Thoracic aorta (tissue), 2 donors: ENCODE measurements at places on chromosomes 11 and 22.

DNA sequence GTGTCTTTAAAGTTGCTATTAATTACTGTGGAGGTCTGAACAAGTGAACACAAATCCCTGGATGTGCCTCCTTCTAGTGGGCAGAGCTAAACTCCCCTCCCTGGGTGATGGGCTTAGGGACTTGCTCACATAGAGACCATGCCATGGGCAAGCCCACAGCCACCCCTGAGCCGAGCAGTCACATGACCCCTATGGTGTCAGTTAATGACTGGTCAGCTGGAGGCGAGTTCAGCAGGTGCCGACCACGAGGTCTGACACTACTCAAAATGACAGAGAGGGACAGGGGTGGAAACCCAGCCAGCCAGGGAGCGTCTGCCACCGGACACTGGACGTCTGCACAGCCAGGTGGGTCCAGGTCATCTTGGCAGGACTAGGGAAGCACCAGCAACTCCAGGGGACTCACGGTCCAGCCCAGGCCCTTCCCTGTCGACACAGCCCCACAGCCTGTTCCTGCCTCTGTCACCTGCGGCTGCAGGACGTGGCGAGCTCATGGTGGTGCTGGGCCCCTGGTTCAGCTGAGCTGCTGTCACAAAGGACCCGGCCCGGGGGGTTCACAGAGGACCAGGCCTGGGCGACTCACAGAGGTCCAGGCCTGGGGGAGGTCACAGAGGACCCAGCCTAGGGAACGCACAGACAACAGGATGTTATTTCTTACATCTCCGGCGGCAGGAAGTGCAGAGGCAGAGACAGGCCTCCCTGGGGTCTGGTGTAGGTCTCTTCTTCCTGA is 135.0 kb downstream of the BRD1 start:
- no peak for DNase-seq

GRCh38 chr11:72793076-72793424 is 797 bp downstream of the STARD10 start:
- DNase-seq: no peak

GRCh38 chr11:8658321-8659057 is 24.0 kb downstream of the TRIM66 start:
- no peak for DNase-seq

GRCh38 chr22:37187891-37188761 is at the start of gene C1QTNF6:
Gene C1QTNF6, minus strand, starts transcription at chr22:37188247. Its CDS starts 34 bp downstream, at chr22:37188213.
- no peak for DNase-seq

- no peak for DNase-seq
Observed at GRCh38 chr11:15189641-15190365, 75.1 kb downstream of the INSC start.

- DNase-seq: no peak
Observed at GRCh38 chr11:72740060-72740424, 12.2 kb downstream of the ARAP1 start.

GRCh38 chr11:88345408-88345807 is 7.9 kb upstream of the CTSC start:
- DNase-seq: no peak

DNA sequence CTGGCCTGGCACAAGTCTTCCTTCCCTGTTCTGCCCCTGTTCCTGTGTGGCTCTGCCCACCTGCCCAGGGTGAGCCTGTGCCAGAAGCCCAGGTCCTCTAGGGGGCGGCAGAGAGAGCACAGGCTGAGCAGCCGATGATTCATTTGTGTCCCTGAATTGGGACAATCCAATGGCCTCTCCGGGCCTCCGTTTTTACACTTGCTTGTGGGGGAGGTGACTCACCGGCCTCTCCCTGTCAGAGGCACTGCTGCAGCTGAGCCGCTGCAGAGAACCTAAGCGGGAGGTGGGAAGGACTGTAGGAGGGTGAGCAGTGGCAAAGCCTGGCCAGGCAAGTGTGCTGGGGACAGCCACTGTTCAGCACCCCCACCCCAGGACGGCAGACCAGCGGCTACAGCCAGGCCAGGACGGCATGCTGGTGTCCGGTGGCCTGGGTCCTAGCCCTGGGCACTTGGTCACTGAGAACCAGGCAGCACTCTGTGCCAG is 65.2 kb upstream of the LMO1 start:
- peak; percentile 12 for DNase-seq

DNA sequence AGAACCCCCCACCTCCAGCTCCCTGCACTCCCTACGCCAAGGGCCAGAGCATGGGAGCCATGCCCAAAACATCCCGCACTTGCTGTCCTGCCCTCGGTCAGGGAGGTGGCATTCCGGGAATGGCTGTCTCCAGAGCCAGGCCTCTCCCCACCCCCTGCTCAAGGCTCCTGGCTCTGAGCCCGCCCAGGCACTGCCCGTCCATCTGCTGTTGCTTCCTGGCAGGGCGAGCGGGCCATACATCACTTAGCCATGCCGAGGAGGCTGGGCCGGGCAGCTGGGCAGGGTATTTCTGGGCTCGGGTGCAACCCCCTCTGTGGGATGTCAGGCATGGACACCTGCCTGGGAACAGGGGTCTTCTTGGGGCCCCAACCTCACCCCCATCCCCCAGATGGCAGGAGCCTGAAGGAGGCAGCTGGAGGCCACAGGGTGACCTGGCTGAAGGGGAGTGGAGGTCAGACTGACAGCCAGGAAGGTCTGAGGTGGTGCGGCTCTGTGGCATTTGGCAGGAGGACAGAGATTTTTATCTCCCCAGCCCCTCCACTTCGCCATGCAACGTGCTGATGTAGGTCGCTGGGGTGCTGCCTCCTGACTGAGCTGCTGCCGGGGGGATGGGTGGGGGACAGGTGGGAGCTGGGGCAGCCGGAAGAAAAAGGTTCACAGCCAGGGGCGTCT is 8.7 kb upstream of the CABP7 start:
- no peak for DNase-seq

GRCh38 chr11:2862395-2863275 is 22.9 kb downstream of the CDKN1C start:
- DNase-seq: no peak

GRCh38 chr11:10400856-10401255 is 54.2 kb upstream of the AMPD3 start:
- DNase-seq: no peak

DNA sequence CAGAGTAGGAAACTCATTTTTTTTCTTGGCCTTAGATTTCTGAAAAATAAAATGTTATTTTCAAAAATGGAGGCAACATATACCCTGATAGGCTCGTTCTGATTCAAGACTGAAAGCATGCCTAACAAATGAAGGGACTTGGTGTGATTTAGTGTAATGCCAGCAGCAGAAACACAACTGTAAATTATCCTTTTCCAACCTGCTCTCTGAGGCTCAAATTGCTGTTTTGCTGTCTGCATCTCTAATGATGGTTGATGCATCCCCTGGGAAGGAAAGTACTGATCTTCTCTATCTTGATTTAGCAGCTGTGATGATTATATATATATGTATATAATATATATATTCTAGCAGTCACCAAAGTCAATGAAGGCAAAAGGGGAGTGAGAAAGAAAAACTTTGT is 537.2 kb upstream of the API5 start:
- no peak for DNase-seq

DNA sequence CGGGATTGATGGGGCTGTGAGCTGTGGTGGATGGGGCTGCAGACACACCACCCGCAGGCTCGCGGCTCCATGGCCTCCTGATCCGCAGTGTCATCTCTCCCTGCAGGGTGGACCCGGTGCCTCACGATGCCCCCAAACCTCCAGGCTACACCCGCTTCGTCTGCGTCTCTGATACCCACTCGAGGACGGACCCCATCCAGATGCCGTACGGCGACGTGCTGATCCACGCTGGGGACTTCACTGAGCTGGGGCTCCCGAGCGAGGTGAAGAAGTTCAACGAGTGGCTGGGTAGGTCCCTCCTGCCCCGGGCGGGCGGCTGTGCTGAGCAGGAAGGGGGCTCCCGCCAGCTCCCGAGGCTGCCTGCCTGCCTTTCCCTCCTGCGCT is 23.1 kb downstream of the MPPED1 start:
- no peak for DNase-seq

GRCh38 chr11:80188076-80188627 is 747.3 kb upstream of the TENM4 start:
- no peak for DNase-seq

DNA sequence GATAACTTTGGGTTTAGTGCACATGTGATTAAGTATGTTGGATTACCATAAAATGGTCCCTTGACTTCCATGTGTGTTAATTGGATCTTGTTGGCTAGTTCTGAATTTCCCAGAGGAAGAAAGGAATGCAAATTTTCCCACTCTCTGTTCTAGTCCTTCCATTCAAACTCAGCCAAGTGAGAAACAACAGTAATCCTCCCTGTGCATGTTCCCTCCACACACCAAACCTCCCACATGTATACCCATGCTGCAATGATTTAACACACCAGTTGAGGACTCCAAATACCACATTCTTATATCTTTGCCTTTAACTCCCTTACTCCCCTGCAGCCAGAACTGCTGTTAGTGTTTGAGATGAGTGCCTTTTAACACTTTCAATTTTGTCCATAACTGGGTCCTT is 1158.9 kb downstream of the DLG2 start:
- no peak for DNase-seq

- DNase-seq: no peak
Observed at GRCh38 chr11:67356864-67357561, 3.7 kb upstream of the POLD4 start.

- DNase-seq: no peak
Observed at GRCh38 chr22:19863571-19863970, 8.9 kb upstream of the GNB1L start.

DNA sequence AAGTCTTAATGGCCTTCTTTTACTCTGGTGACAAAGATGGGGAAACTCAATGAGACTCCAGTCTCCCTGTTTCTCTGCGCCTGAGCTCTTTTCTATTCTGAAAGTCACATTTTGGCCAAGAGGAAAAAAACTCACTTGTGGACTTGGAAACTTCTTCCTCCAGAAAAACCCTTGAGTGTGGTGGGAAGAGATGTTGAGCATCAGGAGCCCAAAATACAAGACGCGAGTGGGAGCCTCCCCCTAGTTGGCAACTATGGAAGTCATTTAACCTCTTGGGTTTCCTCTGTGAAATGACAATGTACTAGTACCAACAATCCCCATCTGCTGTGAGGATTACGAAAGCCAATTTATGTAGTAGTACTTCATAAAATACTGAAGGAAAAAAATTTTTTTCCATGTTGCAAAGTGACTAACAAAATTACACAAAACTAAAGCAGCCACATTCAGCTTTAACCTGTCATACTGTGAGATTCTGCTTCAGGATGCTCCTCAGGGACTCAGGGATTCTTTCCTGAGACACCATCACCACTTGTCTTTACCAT is 524 bp upstream of the SLC25A17 start:
- DNase-seq: no peak
